ENCODE measurements at places on chromosomes 1 and 21. TPM values are rescaled to one million over a fixed set of nuclear protein-coding genes. Genes with fewer than 3 reads are reported as not detected.

The SASS6 gene
- total RNA-seq = 1.5 TPM

The KCNJ9 gene
- not detected for total RNA-seq

The UBL4B gene
- not detected for total RNA-seq

The FCRL4 gene
- not detected for total RNA-seq

The WRAP73 gene
- 15.7 TPM for total RNA-seq

The RIMS3 gene
- total RNA-seq = 0.09 TPM

Data from smooth muscle cell of the umbilical artery (primary cell).